CD4-positive, alpha-beta T cell treated with Interleukin-4 for 4 hours (primary cell): ENCODE measurements at places on chromosomes 16 and 17.

DNA sequence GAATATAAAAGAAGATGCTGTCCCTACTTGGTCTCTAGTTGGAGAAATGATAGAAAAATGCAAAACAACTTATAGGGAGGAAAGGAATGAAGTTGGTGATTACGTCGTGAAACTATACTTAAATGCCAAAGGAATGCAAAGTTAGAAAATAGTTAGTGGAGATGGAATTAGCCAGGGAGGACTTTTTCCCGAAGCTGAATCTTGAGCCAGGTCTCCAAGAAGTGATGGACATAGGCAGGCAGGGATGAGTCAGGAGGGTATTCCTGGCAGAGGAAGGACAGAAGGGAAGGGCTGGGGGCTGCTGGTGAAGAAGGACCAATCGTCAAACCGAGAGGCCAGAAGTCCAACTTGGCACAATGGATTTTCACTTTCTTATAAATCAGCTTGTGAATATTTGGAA is 1.8 kb downstream of the SNTB2 start:
- no peak for DNase-seq

- DNase-seq: peak; percentile 65
Observed at GRCh38 chr16:23949630-23950290, 114.0 kb downstream of the PRKCB start.

DNA sequence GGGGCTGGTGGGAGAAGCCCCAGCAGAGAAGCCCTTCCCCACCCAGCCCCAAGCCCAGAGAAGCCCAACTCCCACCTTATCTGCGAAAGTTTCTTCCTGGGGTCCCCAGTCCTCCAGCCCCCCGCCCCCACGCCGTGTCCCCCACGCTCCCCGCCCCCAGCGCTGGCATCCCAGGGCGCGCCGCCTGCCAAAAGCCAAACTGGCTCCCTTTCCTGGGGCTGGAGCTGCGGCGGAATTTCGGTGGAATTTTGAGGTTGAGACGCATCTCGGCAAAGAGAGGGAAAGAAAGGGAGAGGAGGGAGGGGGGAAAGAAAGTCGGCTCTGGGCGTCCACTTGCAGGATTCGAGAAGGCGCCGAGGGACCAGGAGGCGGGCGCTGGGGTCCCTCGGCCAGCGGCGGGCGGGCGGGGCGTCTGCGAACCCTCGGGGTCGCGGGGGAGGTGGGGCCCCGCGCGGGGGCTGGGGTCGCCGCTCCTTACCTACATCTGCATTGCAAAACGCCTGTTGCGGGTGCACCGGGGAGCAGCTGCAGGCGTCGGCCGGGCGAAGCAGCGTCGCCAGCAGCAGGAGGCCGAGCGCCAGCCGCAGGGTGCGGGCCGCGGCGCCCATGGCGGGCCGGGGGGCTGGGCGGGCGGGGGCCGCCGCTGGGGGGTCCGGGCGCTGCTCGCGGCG is 571 bp downstream of the TIMP2 start:
- no peak for DNase-seq

DNA sequence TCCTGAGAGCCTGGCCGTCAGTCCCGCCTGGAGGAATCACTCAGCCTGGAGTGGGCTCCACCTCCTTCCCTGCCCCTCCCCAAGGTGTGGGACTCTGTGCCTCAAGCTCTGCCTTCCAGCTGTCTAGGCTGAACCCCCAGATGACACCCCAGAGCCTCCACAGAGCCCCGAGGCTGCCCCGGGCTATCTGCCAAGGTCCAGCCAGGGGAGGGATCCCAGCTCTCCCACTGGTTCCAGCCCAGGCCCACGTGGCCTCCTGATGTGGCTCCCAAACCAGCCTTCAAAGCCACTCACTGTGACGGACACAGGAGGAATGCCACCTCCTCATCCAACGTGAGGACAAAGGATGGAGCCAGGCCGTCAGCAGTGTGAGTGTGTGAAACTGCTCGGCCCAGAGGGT is 45.6 kb upstream of the ENPP7 start:
- DNase-seq: no peak

- DNase-seq: no peak
Observed at GRCh38 chr16:72426386-72426785, 254.4 kb upstream of the PMFBP1 start.

GRCh38 chr17:56310782-56311181 is 157.5 kb downstream of the ANKFN1 start:
- no peak for DNase-seq

DNA sequence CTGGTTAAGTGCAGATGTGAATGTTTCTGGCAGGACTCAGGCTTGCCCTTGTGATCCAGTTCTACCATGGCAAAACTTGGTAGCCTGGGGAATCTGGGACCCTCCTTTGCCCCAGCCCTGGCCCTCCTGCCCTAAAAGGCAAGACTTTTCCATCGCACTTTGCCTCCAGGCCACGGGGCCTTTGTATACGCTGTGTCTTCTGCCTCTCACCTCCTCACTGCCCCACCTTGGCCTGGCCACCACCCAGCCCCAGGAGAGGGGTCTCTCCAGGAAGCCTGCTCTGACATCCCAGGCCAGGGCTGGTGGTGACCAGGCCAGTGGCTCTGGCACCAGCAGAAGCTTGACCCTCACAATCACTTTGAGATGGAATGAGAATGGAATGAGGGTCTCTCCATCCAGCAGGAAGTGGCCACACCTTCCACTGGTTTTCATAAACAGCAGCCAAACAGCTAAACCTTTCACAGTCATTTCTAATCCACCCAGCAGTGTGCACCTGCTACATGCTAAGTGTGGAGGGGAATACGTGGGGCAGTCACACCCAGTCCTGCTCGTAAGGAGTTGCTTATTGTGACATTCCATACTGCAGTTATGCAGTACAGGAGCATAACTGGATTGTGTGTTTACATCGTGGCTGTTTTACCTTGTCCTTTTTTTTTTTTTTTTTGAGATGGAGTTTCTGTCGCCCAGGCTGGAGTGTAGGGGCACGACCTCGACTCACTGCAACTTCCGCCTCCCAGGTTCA is 1.6 kb upstream of the MRPL38 start:
- DNase-seq: no peak
